ENCODE measurements at places on chromosomes 1 and 21.
A peak's percentile ranks its signal among the peaks of the same experiment; 100 is the strongest.

DNA sequence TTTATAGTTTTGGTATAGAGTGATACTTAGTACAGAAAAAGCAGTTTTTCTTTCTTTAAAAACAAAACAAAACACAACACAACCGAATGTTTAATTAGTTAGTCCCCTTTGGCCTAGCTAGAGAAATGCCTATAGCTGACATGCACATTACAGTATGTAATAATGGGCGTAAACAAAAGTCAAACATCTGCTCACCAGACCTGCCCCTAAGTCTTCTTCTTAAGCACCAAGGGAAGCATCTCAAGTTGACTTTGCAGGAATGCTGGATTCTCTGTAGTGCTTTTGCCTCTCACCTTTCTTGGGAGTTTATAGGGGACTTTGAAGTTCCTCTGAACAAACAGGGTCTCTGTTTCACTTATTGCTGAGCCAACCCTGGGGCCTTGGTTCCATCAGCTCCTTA is 143.7 kb downstream of the TM2D1 start:
- DNase-seq, result no peak

GRCh38 chr1:187384504-187384903 is 555.8 kb downstream of the PLA2G4A start:
- no peak for DNase-seq

DNA sequence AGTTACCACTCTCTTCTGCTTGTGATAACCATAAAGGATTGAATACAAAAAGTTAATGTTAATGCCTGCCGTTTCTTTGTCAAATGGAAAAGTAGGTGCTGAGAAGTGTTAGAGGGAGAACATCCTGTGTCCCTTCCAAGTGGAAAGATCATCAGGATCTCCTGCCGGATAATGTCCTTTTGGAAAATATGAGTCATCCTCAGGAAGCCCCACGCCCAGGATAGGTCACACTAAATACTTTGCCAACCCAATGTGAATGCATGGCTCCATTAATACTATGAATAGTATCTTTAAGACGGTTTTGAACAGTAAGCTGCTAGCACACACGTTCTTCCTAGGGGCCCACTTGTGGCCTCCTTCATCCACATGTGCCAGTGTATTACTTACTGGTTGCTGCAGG is 279.5 kb downstream of the ZNF326 start:
- DNase-seq, result no peak

- no peak for DNase-seq
These were observed 37.2 kb downstream of the KCNK1 start for GRCh38 chr1:233651061-233651460.

- DNase-seq, result no peak
These were observed 17.2 kb downstream of the PGBD5 start for GRCh38 chr1:230408971-230409370.

DNA sequence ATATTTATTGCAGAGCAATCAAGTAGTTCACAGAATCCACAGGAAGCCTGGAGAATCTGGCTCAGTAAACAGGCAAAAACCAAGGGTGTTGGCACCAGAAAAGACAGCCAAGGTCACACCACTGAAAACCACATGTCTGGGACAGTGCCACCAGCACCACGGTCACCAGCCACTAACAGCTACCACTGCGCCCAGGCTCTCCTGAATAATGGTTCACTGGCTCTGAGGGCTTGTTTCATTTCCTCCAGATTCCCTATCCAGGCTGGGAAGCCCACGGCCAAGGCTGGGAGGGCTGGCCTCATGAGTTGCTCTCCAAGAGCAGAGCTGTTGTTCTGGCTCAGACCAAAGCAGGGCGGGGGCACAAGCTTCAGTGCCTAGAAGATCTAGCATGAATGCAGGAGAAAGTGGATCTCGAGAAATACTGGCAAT is 54.5 kb upstream of the PTGFRN start:
- DNase-seq, result no peak

GRCh38 chr1:41360786-41361494 is at the start of gene FOXO6:
FOXO6 (plus strand) TSS chr1:41361434.
- DNase-seq, result peak; percentile 90

GRCh38 chr1:98143403-98143802 is 222.6 kb upstream of the DPYD start:
- DNase-seq, result no peak

DNA sequence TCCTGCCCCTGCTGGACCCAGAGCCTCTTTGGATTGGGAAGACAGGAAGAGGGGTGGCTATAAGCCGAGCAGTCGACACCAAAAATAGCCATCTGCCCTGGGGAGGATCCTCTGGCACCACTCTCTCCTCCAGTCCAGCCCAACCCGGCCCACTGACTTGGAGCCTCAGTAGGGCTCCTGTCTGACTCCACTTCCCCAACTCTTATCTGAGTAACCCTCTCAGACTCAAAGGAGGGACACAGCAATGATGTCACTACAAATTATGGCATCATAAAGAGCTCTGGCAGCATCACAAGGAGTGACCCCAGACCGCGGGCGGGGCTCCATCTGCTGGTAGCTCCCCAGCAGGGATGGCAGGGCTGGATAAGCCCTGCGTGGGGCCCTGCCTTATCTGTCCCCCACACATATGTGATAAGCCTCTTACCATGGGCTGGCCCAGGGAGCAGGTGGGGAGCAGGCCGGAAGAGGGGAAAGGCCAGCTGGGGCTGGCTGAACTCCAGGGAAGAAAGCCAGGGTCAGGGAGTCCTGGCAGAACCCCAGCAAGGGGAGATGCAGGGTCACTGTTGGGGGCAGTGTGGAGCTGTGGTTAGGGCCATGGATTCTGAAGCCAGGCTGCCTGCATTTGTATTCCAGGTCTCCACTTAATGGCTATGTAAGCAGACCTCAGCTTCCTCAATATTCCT is 4.6 kb upstream of the SLC6A9 start:
- DNase-seq, result no peak

DNA sequence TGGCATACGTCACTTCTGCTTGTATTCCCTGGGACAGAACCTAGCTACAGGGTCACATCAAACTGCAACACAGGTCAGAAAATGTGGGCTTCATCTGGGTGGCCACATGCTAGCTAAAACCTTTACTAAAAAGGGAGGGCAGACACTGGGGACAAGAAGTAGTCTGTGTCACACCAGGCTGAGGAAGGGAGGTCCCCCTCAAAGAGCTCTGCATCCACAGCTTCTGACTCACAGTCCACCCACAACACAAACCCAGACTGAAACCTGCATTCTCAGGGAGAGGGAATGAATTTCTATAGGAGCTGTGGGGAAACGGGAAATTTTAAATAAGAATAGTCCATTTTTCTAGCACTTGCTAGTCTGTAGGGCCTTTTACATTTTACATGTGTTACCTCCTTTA is 16.2 kb downstream of the OLIG2 start:
- DNase-seq, result no peak

DNA sequence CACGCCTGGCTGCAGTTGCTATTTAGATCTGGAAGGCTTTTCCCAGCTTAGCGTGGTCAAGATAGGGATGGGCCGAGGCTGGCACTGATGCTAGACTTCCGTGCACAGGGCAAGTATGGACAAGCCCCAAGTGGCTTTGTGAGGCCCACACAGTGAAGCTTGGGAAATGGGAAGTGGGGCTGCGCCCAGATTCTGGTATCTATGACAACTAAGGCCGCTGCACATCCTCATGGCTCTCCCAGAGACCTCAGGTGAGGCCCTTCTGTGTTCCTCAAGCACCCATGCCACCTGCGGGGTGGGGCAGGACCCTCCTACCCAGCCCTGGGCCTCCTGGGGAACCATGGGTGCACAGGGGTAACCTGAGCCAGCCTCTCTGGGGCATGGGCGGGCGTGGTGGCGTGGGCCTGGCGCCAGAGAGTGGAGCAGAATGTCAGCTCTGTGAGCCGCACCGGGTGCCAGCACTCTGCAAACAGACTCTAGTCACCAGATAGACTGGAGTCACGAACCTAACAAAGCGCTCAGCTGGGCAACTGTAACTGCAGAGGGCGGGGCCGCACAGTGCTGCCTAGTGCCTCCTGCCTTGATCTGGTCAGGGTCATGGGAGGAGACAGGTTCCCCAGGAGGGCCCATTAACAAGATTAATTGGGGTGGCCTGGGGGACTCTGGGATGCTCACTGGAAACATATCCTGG is 46.4 kb downstream of the ELF3 start:
- DNase-seq, result no peak

- no peak for DNase-seq
These were observed 143.2 kb downstream of the PTPRU start for GRCh38 chr1:29379443-29380073.

DNA sequence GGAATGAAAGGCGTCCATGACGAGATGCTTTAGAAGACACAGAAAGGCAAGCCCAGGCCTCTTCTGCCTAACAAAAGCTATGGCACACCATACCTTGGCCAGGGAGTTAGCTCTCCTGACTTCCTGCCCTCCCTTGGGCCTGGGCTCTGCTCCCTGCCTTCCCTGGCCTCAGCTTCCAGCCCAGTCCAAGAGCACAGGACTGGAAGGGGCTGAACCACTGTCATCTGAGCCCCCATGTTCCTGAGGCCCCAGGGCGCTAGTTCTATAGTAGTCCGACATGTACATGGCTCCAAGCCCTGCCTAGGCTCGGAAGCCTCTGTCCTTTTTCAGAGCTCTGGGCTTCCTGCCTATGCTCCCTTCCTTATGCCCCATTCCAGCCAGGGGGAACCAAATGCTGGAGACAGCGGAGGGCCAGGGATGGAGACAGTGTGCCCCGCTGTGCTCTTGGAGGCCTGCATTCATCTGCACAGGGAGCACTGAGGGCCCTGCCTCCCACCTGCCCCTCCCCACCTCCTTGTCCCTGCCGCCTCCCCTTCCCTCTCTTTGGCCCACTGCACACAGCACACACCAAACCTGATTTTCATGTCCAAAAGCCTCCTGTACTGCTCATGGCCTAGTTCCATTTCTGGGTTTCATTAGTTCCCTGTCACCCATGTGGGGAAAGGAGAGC is 240.1 kb downstream of the RHOU start:
- DNase-seq, result no peak

DNA sequence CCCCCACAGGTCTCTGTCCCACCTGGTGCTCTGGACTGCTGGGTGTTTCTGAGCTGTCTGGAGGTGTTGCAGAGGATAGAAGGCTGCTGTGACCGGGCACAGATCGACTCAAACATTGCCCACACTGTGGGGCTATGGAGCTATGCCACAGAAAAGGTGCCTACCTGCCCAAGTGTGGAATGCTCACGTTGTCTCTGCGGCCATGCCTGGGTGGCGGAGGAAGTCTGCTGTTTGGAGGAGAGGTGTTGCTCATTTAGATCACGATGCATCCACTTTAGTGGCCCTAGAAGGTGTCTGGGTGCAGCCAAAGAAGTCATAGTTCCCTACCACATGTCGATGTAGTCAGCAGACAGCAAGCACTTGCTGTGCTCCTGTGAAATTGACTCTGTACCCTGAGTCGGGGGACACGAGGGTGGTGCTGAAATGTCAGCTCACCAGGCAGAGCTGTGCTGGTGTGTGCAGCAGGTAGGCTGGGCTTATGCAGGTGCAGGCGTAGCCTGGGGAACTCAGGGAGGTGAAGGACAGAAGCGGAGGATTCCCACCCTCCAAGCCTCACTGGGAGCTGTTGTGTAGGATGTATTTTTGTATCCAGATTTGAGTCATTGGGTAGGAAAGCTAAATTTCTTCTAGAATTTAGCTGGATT is 32.8 kb upstream of the PWP2 start:
- DNase-seq, result no peak

- no peak for DNase-seq
These were observed 75.2 kb upstream of the ZC3H12A start for GRCh38 chr1:37399205-37399604.

GRCh38 chr21:26115305-26115704 is 55.3 kb downstream of the APP start:
- no peak for DNase-seq

DNA sequence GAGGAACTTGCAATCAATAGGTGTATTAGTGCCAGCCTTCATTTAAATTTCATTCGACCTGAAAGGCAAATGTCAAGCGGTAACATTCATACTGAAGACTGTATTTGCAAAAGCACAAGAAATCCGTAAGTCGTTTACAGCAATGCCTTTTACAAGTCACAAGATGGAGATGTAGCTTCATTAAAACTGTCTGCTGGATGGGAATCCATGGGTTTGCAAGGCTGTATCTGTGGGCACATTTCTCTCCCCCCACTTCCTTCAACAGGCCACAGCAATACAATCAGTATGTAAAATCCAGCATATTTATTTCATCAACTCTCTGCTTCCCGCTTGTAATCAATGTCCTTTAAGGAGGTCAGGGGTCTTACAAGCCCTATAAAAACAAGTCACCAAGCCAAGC is 147.1 kb downstream of the SLC45A1 start:
- no peak for DNase-seq

DNA sequence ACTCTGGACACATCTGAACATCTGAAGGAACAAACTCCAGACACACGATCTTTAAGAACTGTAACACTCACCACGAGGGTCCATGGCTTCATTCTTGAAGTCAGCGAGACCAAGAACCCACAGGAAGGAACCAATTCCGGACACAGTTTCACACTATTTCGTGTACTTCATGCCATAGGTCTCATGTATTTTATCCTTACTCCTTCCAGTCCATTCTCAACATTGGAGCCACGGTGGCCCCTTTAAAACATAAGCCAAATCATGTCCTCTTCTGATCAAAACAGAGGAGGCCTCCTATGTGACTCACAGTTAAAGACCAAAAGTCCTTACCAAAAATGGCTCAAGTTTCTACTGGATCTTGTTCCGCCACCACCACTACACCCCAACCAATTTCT is 29.8 kb upstream of the RCOR3 start:
- DNase-seq, result no peak

GRCh38 chr21:42531771-42532170 is 18.1 kb downstream of the SLC37A1 start:
- DNase-seq, result no peak

- no peak for DNase-seq
These were observed 68.3 kb upstream of the NEK7 start for GRCh38 chr1:198088360-198089071.

DNA sequence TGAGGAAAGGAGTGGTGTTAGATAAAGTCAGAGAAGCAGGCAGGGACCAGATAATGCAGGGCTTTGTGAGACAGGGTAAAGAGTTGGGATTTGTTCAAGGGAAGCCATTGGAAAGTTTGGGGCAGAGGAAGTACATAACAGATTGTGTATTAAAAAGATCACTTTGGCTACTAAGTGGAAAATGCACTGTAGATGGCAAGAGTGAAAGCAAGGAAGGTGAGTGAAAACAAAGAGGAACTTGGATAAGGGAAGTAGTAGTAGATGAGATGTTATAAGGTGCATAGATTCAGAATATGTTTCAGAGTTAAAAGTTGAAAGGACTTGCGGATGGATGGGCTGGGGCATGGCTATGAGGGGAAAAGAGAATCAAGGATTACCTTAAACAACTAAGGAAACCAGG is 17.4 kb downstream of the MRPL39 start:
- no peak for DNase-seq

GRCh38 chr1:91075233-91076135 is 53.6 kb upstream of the ZNF644 start:
- no peak for DNase-seq

GRCh38 chr1:219621047-219621786 is 8.3 kb upstream of the ZC3H11B start:
- DNase-seq, result no peak

- DNase-seq, result no peak
These were observed 1.0 kb upstream of the CELA2A start for GRCh38 chr1:15455522-15455921.

DNA sequence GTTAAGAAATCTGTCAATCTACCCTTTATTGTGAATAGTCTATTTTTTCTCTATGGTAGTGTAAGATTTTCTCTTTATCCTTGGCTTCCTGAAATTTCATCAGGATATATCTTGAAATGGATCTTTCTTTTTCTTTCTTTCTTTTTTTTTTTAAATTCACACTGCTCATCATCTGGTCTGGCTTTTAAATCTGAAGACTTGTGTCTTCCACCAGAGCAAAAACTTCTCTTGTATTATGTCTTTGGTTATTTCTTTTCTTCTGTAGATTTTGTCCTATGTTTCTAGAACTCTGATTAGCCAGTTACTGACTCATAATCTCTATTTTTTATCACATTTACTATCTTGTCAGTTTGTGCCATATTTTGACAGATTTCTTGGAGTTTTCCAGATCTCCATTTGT is 133.8 kb upstream of the LMO4 start:
- no peak for DNase-seq
